ENCODE measurements at places on chromosomes 16 and 17.

DNA sequence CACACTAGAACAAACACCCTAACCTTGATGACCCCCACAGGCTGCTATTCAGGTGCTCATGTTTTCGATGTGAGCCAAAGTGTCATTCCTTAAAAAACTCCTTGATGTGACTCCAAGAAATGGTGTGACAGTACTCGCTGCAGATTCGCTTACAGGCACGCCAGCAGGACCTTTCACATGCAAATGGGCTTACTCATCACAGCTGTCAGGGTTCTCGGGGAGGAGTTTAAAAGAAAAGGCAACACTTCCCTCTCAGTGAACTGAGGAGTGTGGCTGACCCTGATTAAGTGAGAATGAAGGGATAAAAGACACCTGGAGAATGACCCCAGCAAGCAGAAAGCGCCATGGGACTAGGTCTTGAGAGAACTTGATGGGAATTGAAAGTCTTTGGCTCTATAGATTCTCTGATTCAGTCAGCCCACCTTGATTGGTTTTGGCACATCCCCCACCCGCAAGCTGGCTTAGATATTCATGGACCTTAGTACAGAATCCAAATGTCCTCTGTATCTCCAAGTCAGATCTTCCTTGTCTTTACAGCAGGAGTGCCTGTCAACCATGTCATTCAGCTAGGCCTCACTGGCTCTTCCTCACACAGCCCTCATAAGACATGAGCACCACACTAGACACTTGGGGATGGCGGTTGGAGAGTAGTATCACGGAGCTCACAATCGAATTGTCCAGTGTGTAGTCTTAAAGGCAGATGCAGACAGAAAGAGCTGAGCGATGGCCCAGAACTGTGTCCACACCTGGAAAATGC, 82.6 kb downstream of the HIC1 start:
- DNase-seq: no peak

DNA sequence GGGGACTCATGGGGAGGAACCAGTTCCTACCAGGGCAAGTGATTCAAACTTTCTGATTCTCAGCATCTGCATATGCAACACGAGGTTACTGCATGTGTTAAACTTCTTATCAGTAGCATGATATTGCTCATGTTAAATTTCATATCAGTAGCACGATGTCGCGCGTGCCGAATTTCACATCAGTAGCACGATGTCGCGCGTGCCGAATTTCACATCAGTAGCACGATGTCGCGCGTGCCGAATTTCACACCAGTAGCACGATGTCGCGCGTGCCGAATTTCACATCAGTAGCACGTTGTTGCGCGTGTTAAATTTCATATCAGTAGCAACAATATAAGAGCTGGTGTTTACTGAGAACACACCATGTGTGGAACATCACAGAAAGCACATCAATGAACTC, 221.6 kb downstream of the GSG1L start:
- DNase-seq: no peak

- no peak for DNase-seq
Measured at GRCh38 chr17:705863-706262, 8.8 kb downstream of the VPS53 start.

GRCh38 chr16:50446861-50447260, 78.1 kb upstream of the BRD7 start:
- DNase-seq: no peak

DNA sequence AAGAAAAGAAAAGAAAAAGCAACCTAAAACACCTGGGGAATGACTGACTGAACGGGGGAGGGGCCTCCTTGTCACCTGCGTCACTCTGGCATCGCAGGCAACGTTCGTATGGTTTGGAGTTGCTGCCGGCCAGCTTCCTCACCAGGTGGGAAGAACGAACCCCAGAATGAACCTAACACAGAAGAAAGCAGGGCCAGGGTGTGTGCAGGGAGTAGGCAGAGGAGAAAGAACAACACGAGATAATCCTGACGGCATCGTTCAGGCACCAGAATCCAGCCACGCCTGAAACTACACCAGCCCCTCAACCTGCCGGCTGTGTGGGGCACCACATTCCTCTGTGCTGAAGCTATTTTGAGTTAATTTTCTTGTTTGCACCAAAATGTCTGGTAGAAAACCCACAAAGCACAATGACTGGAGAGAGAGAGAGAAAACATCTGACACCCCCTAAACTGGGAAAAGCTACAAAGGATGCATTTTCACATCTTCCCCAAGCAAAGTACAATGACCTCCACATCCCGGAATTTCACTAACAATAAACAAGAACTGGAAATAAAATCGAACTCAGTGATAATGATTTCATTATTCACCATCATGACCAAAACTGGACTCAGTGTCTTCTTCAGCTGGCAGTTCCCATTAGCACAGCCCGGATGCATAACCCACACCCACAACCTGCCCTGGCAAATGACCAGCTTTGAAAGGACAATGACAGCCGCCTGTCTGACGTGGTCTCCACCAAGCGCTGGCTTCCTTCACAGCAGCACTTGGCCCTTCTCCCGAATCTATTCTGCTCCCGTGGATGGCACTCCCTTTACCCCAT, 23.6 kb downstream of the RAB40B start:
- DNase-seq: no peak

DNA sequence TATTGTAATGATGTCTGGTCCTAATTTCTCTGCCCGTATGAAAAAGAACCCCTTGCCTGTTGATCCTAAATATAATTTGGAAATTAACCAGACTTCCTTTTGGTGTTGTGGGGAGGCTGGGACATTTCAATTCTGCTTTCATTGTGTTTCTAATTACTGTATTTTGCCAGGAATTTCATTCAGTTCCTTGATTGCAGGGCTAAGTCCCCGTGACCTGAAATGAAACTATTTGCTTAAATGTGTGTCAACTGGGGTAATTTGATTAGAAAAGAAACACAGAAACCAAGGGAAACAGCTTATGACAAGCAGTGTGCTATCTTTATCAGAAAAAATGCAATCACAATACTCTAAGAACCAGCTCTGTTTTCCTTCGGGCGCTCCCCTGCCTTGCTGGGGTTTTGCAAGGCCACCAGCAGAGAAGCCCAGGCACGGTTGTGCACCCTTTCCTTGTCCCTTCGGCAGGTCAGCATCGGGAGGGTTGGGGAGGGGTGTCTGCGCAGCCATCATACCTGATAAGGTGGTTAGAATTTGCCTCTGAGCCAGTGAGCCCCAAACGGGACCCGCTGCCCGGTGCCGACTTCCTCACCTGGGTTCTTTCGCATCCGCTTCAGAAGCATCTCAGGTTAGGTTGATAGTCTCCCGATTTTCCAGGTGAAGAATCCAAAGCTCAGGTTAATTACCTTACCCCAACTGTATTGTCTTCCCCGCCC, 19.4 kb downstream of the KLHL36 start:
- no peak for DNase-seq

DNA sequence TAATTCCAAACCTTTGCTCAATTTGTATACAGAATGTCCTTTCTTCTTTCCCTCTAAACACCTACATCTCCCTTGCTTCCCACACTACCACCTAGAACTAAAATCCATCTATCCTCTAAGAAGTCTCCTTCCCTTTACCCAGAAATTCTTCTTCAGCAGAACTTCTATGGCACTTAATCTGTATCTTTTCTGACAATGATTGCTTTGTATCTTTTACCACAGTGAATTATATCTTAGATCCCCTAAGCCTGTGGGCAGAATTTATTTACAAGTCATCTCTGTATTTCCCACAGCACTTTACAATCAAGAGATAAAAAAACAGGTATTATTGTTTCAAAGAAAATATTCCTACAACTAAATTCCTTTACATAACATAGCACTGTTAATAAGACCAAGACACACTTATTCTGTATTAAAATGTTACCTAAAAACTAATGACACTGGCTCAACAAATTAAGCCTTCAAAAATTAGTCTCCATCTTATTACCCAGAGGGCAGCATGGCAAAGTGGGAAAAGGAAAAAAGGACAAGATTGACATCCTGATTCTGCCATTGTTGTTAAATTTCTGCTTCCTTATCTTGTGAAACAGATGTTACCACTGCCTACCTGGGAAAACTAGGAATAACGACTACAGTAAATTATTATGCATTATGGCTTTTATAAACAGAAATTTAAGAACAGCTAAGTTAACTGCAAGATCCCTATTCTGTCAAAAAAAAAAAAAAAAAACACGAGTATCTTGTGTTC, 42.8 kb downstream of the KANSL1 start:
- DNase-seq: no peak
